ENCODE measurements at places on chromosomes 7 and 10. TPM values are rescaled to one million over a fixed set of nuclear protein-coding genes. Genes with fewer than 3 reads are reported as not detected.
A peak's percentile ranks its signal among the peaks of the same experiment; 100 is the strongest.

GRCh38 chr10:108450280-108450679 lies 1285.8 kb upstream of the SORCS1 start:
- no peak for DNase-seq

DNA sequence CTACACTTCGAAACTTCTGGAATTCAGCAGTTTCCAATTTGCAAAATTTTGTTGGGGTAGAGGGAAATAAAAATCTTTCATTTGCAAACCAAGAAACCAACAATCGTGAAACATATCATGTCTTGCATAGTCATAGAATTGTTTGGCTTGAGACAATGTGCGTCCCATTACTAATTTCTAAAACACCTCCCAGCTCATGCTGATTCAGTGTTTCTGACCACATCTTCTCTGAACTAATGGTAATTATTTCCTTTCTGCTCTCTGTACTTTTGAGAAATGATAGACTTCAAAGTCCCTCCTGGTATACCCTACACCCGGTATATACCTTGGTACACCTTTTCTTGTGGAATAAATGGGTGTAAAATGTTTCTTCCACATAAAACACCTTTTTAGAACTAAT lies 41.8 kb upstream of the TSPAN13 start:
- DNase-seq = no peak

DNA sequence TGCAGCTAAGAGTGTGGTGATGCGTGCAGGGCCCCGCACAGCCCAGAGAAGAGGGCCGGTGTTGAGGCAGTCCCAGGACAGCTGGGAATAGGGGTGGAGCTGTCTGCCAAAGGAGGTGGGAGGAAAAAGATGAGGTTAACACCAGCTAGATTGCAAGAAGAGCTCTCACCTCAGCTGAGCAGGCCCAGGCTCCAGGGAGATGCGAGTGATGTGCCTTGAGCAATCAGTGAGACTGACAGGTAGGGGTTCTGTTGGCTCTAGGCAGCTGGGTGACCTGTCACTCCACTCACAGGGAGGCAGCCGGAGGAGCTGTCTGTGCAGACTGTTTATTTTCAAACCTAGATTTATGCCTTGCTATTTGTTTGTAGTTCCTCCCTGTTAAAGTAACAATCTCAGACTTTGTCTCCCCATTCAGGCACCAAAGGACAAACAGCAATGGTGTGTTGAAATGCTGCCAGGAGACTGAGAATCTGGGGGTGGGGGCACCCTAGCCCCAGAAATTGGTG lies 205.1 kb upstream of the CXCL12 start:
- no peak for DNase-seq

- no peak for DNase-seq
Measured at GRCh38 chr7:129443612-129444011, 9.4 kb downstream of the STRIP2 start.

DNA sequence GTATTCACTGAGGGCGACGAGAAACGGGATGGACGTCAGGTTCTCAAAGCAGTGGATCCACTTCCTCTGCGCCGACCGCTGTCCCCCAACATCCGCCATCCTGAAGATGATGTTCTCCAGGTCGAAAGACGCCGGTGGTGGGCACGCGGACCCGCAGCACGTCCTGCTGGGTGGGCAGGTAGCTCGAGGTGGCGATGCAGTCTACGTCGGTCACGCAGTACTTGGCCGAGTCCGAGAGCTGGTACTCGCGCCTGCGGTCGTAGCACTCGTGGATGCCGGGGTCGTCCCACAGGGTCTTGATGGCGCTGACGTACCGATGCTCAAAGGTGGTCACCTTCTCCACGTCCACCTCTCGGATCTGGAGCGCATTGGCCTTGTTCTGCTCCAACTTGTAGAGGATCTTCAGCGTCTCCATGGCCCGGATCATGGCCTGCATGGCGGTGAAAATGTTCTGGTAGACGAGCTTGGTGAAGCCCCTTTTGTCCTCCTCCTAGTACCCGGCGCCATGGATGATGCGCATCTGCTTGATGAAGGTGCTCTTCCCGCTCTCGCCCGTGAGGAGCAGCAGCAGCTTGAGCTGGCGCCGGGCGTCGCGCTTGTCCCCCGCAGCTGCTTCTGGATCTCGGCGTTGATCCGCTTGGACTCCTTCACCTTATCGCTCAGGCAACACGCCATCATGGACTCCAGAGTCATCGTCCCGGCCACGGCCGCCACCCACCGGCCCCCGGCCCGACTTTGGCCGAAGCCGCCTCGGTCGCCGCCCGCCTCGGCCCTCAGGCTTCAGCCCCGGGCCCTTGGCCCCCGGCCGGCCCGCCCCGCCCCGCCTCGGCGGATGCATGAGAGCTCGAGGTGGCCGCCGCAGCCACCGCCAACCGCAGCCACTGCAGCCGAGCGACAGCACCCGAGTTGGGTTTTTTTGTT lies 122.9 kb upstream of the KCTD7 start:
- no peak for DNase-seq

- DNase-seq = no peak
Measured at GRCh38 chr10:19987931-19988330, 171.7 kb downstream of the PLXDC2 start.

- DNase-seq = no peak
Measured at GRCh38 chr7:102096012-102096332, 190.7 kb upstream of the SH2B2 start.

DNA sequence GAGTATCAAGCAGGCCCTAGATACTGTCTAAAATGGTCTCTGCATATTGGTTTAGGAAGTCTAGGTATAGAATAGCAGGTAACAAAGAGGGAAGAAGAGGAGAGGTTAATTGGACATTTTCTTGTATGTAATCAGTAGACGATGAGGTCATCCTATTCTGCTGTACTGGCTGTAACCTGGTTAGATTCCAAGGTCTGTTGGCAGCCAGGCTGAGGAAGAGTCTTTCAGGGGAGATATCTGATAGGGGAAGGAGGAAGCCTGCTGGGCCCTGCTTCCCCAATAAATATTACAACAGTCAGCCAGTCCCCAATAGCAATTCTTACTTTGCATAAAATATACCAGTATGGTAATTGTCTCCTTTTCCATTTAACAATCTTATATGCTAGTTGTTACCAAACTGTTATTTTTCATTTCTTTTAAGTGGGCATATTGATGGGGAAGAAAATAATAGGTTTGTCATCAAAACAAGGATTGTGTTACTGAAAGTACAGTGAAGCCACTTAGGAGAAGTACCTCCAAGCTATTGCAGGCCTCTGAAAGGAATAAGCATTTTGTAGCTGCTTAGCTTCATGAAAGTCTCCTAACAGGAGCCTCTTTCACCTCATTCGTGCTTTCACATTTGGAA lies 186.4 kb downstream of the LRRC4 start:
- no peak for DNase-seq

DNA sequence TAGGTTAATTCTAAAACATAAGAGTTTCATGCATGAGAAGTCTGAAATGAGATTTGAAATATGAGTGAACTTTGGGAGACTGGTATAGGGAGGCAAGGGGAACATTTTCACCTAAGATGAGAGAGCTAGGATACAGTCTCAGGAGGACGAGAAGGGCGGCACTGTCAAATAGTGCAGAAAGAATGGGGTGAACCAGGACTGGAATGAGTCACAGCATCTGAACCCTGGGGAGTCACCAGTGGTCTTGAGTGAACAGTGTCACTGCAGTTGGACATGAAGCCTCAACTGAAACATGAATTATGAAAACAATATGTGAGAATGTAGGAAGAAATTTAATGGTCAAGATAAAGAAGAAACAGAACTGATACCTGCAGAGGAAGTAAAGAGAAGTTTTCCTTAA lies 33.8 kb downstream of the GNG11 start:
- DNase-seq = no peak

GRCh38 chr7:155303039-155303593 lies 5.4 kb downstream of the INSIG1 start:
- DNase-seq = no peak

GRCh38 chr7:95901006-95901405 lies 128.7 kb downstream of the DYNC1I1 start:
- DNase-seq = no peak

DNA sequence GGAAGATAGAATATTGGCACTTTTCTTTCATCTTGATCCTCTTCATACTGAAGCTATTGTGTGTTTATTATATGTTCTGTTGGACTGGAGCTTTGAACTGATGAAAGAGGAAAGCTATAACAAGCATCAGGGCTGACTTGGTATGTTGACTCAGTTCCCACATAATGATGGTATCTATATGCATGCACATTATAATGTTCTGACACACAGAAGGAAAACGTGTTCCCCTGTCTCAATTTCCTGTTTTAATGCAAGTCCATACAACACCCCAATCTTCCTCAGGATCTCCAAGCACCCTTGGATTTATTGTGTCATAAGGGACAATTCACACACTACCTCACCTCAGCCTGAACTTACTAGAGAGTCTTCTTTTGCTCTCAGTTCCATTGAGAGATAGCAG lies 8.3 kb upstream of the WASL start:
- DNase-seq = no peak

GRCh38 chr7:131932271-131932670 lies 375.8 kb upstream of the PODXL start:
- peak; percentile 30 for DNase-seq

- DNase-seq = no peak
Measured at GRCh38 chr10:59621771-59622170, 87.9 kb downstream of the SLC16A9 start.

DNA sequence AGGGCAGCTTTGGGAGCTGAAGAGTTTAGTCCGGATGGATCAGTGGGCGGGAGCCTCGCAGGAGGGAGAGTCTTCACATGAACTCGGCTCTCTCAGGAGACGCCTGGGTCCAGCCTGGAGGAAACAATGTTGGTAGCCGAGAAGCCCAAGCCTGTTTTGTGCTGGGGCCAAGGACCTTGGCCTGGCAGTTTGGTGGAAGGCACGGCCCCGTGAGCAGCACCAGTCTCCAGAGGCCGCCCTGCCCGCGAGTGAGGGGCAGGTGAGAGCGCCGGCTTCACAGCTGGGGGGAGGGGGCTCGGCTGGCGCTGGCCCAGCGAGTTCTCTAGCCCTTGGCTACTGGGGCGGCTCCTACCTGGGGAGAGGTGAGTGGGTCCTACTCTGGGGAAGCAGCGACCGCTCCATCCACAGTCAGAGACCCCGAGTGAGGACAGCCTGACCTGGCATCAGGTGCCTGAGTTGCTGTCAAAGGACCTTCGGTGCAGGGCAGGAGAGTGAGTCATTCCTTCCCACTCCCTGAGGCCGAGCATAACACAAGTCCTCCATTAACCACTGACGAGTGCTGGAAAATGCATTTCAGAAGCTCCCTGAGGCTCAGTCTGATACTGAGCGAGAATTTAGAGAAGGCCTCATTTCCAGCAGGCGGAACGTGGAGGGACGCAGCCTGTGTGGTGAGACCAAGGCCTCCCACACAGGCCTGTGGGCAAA lies 89.3 kb upstream of the DIP2C start:
- no peak for DNase-seq

GRCh38 chr10:71353639-71354038 lies 34.6 kb downstream of the SLC29A3 start:
- no peak for DNase-seq

DNA sequence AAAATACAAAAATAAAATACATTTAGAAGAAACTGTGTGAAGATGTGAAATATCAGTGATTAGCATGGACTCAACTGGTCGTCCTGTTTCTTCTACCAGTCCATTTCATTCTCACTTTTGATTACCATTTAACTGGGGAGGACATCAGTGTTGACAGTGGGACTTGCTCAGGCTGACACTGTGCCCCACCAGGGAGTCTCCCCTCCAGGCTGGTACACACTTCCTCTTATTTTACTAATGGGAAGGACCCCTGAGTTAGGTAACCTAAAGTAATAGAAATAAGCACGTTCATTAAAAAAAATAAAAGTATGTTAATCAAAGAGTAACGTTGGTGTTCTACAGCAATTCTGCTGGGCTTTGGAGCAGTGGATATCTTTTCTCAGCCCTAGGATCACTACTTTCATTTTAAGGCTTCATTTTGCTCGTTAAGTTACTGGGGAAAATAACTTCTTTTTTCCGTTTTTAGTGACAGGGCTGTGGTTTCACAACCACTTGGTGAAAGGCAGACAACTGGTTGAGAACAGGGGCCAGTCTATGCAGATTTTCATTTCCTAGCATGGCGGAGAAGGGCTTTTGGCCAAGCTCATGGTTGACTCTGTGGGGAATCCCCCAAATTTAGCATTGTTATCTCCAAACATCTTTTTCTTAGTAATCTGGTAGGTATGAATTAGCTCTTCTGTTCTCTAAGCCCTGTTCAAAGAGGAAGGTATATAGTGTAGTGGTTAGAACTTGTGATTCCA lies 2.1 kb downstream of the SNX10 start:
- DNase-seq = no peak

- no peak for DNase-seq
Measured at GRCh38 chr10:93865794-93866425, 27.9 kb upstream of the SLC35G1 start.

- peak; percentile 53 for DNase-seq
Measured at GRCh38 chr7:98283127-98283886, 1.8 kb downstream of the BRI3 start.

CYREN gene
- total RNA-seq = 87.6 TPM

LDB3 gene
- total RNA-seq = 0.88 TPM

ANKRD26 gene
- total RNA-seq = 6.9 TPM

FBXL13 gene
- 3.4 TPM for total RNA-seq

ZNF365 gene
- total RNA-seq = 1.6 TPM

MSRB2 gene
- 27.5 TPM for total RNA-seq

SERPINE1 gene
- 0.27 TPM for total RNA-seq

PDK4 gene
- total RNA-seq = 331 TPM

CCDC172 gene
- total RNA-seq = not detected

PNLIP gene
- not detected for total RNA-seq

ASZ1 gene
- total RNA-seq = 1.0 TPM

NKX1-2 gene
- 4.9 TPM for total RNA-seq
